ENCODE measurements at places on chromosomes 3 and 15. TPM values are rescaled to one million over a fixed set of nuclear protein-coding genes. Genes with fewer than 3 reads are reported as not detected.

HES1 gene
- total RNA-seq = 9.7 TPM

SERF2 gene
- 499 TPM for total RNA-seq

MKRN2OS gene
- not detected for total RNA-seq

FBLN2 gene
- 2.1 TPM for total RNA-seq

SLC12A8 gene
- total RNA-seq = 1.8 TPM

MCCC1 gene
- total RNA-seq = 7.8 TPM

GABRR3 gene
- not detected for total RNA-seq

PLSCR5 gene
- total RNA-seq = not detected

FANCD2OS gene
- total RNA-seq = not detected

TERC gene
- not detected for total RNA-seq

SGO1 gene
- total RNA-seq = 15.8 TPM

PIF1 gene
- total RNA-seq = 14.6 TPM

TTLL3 gene
- 6.7 TPM for total RNA-seq

FBN1 gene
- 8.5 TPM for total RNA-seq

GP9 gene
- total RNA-seq = not detected

SLC38A3 gene
- 0.06 TPM for total RNA-seq

PIGX gene
- 28.1 TPM for total RNA-seq

FAM81A gene
- 13.1 TPM for total RNA-seq

TM4SF4 gene
- total RNA-seq = 35.9 TPM

CCK gene
- total RNA-seq = 1.7 TPM

STAC gene
- total RNA-seq = 2.1 TPM

MEX3B gene
- total RNA-seq = 2.9 TPM

CDC25A gene
- total RNA-seq = 10.2 TPM

ACTC1 gene
- total RNA-seq = 0.21 TPM

CELF6 gene
- not detected for total RNA-seq

Data from A549 treated with dexamethasone at 1 μM for 4 hours (cell line).